ENCODE measurements at places on chromosomes 6 and 20.

GRCh38 chr6:44016131-44016870 lies 111.0 kb downstream of the MRPL14 start:
- peak; percentile 87 for DNase-seq

- DNase-seq = no peak
Measured at GRCh38 chr6:157433678-157434081, 52.7 kb downstream of the ZDHHC14 start.

DNA sequence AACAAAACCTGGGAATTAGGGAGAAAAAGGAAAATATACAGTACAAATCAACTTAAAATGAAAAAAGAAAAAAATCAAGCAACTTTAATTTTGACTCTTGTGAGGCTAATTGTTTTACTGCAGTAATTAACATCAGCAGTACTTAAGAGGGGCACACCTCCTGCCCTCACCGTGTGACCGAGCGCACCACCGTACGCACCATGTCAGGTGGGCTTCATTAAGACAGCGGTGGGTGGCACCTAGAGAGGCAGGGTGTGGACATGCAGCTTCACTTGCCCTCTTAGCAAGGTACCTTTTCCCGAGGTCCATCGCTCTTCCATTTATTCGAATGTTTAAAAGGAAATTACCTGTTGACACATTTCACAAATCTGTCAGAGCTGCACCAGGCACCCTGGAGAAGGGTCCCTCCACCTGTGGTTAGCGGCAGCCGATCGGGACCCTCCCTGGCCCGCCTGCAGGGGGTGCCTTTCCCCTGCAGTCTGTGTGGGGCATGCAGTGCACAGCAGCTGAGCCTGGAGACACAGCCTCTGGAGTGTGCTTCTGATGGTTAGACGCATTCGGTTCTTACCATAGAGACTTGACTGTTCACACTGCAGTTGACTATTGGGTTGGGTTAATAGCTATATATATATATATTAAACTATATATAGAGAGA lies 184.1 kb downstream of the TMEM242 start:
- DNase-seq = no peak

- no peak for DNase-seq
Measured at GRCh38 chr6:122751326-122751725, 28.2 kb upstream of the FABP7 start.

DNA sequence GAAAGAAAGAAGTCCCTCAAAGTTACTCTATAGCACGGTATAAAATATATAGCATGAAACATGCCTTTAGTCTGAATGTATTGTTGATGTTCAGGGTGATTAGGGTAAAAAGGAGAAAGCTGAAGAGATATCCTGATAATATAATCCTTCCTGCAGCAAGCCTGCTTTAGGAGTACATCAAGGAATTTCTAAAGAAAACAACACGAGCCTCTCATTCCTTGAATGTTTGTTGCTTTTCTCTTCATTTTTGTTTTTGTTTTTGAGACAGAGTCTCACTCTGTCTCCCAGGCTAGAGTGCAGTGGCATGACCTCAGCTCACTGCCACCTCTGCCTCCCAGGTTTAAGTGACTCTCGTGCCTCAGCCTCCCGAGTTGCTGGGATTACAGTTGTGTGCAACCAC lies 79.1 kb downstream of the CD164 start:
- DNase-seq = no peak

GRCh38 chr6:113433335-113433991 lies 423.7 kb upstream of the MARCKS start:
- peak; percentile 95 for DNase-seq

GRCh38 chr20:51725584-51726176 lies 42.5 kb downstream of the ATP9A start:
- no peak for DNase-seq

- DNase-seq = no peak
Measured at GRCh38 chr20:62961310-62961783, 8.8 kb downstream of the SLC17A9 start.

GRCh38 chr20:23641936-23642751 lies 4.4 kb upstream of the CST3 start:
- peak; percentile 81 for DNase-seq

- no peak for DNase-seq
Measured at GRCh38 chr6:18141805-18142590, 12.9 kb downstream of the TPMT start.

DNA sequence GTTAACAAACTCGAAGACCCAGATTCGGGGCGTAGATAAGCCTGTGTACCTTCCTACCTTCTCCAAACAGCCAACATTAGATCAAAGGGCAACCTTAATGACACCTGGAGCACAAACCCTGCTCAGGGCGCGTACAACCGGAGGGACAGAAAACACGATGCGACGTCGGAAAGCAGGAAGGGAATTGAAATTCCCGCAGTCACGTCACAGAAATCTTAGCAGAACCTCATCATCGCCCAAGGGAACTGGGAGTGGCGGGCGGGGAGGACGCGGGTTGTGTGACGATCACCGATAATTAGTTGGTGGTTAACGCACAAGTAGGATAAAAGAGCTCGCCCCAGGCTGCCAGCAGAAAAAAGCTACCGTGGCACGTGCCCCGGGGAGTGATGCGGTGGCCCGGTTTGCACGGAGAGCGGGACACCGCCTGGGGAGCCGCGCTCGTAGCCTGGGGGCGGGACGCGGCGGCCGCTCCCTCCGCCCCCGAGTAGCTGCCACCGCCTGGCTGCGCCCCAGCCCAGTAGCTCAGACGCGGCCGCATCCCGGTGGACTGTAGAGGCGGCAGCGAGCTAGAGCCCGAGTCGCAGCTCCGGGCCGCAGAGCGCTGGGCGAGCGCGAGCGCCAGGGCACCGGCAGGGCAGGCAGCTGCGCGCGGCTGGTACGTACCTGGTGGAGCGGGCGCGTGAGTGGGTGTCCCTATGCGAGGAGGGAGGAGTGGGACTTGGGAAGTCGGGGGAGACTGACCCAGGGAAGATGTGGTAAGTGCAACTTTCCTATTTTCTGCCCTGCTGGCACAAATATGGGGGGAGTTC lies at the start of gene PKIB:
TSS of gene PKIB (plus strand) at position 525 of the 809 bp plus-strand sequence. CDS start 107,390 bp downstream, outside the sequence.
- peak; percentile 55 for DNase-seq

DNA sequence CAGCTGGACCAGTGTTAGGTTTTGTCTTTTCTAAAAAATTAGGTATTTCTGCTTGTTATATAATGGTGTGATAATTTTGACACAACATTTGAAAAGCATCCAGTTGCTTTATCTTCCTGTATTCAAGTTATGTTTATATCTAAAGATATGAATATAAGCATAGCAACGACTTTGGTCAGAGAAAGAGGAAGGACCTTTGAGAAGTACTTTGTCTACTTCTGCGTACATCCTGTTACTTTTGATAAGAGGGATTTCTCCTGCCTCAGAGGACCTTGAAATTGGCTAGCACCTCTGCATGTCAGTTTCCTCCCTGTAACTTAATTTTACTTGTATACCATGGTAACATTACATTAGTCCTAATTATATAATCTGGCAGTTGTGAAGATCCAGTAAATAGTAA lies 24.8 kb downstream of the PHF20 start:
- DNase-seq = peak; percentile 74

DNA sequence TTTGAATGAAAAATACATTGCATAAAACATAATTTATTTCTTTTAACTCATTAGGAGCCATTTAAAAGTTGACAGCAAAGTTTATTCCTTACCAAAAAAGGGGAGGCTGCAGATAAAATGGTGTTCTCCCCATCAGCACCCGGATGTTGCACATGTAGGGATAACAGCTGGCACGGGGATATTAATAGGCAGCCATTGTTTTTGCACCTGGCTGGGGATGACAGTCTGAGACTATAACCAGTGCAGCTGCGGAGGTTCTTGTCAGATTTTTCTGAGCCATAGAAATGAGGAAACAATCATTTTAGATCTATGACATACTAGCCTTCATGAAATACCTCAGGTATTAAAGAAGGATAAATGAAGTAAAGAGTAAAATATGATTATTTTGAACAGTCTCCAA lies 20.1 kb upstream of the HECA start:
- no peak for DNase-seq

DNA sequence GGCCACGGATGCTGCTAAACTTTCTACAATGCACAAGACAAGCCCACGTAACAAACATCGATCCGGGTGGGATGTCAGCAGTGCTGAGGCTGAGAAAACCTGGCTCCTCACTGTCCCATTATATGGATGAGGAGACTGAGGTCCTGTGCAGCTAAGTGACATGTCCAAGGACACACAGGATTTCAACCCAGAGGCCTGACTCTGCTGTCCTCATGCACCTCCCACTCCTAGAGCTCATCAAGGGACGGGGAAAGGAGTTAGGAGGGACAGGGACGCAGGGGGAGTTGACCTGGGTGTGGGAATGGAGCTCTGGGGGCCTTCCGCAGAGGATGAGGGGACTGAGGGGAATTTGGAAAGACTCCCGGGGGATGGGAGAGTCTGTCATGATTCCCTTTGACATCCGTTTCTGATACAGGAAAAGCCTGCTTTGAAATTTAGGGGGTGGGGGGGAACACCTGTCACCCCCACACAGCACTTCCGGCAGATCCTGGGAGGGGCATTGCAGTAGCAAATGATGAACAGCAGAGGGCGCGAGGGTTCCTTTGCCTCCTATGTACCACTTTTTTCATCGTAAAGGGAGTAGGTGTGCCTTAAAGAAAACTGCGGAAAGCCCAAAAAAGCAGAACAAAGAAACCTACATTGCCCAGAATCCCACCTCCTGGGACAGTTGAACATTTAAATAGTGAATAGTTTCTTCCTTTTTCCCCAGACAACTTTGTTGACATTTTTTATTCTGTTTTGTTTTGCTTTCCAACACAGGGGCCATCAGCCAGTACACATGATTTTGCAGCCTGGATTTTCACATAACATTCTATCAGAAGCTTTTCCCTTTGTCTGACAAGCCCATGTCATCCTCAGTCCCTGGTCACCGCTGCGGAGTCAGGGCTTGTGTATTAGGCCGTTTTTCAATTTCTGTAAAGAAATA lies 48.6 kb downstream of the SLC2A10 start:
- peak; percentile 66 for DNase-seq

DNA sequence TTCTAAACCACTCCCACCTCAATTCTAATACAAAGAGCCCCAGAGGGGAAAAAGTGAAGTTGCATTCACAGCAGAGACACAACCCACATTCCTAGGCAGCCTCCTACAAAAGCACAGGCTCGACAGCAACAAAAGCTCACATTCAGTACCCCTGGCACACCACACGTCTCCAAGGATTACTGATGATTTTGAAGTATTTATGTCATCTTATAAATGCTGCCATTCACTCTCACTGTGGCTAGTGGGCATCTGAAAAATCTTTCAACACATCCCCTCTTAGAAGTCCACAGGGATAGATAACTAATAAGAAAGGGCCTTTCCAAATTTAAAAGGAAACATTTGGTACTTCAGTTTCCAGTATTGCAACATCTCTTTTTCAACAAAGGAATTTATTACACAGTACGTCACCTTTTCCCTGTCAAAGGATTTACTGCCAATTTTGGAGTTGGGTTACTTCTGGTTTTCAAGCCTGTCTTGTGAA lies 146.7 kb downstream of the TASP1 start:
- peak; percentile 93 for DNase-seq

DNA sequence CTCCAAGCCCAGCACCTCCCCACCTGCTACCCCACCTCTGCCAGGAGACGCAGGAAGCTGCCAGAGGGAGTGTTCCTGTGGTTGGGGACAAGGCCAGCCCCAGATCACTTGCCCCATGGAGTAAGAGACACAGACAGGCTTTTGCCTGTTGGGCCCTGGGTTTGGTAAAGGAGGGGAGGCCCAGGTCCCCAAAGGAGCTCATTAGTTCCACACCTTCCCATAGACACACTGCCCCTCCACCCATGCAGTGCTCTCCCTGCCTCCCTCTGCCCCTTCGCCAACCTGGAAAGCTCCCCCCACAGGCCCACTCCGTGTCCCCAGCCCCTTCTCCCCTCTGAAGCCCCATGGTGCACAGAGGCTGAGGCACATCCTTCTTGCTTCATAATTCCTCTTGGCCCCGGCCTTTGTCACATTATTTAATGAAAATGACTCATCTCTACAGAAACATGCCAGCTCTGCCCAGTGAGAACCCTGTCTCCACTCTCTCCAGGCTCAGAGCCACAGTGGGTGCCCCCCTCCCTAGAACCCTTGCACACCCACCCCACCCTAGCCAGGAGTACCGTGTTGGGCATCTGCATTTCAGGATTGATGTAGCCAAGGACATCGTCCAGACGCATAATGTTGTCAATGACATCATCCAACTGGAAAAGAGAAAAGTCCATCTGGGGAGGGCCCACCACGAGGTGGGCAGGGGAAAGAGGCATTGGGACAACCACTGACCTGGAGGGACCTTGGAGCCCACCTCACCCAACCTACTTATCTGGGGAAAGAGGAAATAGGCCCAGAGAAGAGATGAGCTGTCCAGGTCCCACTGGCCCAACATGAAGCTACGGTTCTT lies 46.0 kb downstream of the TFEB start:
- DNase-seq = peak; percentile 19

GRCh38 chr20:41004531-41005360 lies 23.9 kb upstream of the TOP1 start:
- DNase-seq = no peak

GRCh38 chr20:46695892-46696291 lies 6.6 kb upstream of the TP53RK start:
- DNase-seq = peak; percentile 43

GRCh38 chr20:13661070-13661685 lies 22.4 kb upstream of the TASP1 start:
- DNase-seq = peak; percentile 6

GRCh38 chr6:144266091-144266649 lies 19.0 kb upstream of the UTRN start:
- DNase-seq = peak; percentile 84

All from fibroblast of pulmonary artery (primary cell).